Cardiac septum (tissue), 1 donor: ENCODE measurements at places on chromosomes 1 and 21.

DNA sequence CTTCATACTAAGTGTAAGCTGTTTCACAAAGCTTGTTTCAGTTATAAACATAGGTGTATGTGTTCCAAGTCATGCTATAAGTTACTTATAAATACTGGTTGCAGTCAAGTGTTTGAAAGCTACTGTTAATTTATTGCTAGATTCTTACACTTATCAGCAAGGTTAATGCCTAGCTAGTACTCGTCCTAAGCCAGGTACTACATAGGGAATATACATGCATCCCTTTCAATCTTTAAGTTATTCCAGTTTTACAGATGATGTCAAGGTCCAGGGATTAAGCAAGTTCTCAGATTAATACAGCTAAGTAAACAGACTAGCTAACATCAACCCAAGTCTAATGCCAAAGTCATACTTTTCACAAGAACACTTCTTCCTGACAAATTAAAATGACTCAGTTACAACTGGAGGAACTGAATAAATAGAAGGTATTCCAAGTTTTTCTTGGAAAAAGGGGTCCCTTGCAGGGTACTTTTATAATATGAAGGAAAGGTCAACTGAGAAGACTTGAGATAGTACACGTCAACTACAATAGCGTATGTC lies 652.2 kb upstream of the USP24 start:
- DNase-seq, result no peak

- no peak for DNase-seq
Observed at GRCh38 chr1:201636510-201636971, 97.6 kb downstream of the NAV1 start.

DNA sequence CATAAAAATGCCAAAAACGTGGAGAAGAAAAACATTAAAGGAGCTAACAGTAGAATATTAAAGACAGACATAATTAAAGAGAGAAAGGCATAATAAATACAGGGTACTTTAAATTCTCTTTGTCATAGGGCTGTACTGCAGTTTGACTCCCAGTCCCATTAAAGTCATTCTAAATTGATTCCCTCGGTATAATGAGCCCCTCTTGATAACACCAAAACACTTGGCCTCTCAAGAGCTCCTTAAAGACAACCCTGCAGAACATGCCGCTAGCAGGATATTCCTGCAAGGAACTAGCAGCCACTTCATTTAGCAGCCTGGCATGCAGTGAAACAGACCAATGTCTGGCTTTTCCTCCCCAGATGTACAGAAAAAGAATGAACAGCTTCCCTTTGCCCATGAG lies 273.8 kb upstream of the ESRRG start:
- no peak for DNase-seq

- DNase-seq, result no peak
Observed at GRCh38 chr21:14384453-14384852, 1.5 kb upstream of the HSPA13 start.

GRCh38 chr1:36027766-36028165 lies 56.1 kb upstream of the TEKT2 start:
- no peak for DNase-seq

DNA sequence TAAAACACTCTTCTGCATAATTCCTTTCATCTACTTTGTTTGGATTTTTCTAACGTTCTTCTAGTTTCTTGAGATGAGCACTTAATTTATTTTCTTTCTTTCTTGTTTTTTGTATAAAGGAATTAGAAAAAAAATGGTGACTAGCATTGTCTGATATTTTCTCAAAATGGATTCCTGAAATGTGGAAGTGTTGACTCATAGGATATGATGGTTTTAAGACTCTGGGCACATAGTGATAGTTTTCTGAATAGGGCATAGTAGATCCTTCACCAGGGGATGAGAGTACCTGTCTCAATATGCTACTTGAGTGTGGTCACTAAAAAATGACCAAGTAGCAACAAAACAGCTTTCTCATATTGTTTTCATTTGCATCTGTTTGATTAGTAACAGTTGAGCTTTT lies 100.9 kb downstream of the PEX14 start:
- DNase-seq, result no peak
